GOT3 (cell line): ENCODE measurements at places on chromosomes 6 and 20.

- DNase-seq = no peak
Observed at GRCh38 chr6:82750556-82750955, 315.1 kb downstream of the UBE3D start.

GRCh38 chr6:82246802-82247504 lies 591 bp downstream of the IBTK start:
- DNase-seq = no peak

GRCh38 chr20:3364323-3365013 lies 43.0 kb downstream of the DNAAF9 start:
- DNase-seq = no peak

GRCh38 chr6:81238390-81238789 lies 514.1 kb downstream of the TENT5A start:
- no peak for DNase-seq

GRCh38 chr20:16970776-16971175 lies 222.6 kb downstream of the OTOR start:
- DNase-seq = no peak

DNA sequence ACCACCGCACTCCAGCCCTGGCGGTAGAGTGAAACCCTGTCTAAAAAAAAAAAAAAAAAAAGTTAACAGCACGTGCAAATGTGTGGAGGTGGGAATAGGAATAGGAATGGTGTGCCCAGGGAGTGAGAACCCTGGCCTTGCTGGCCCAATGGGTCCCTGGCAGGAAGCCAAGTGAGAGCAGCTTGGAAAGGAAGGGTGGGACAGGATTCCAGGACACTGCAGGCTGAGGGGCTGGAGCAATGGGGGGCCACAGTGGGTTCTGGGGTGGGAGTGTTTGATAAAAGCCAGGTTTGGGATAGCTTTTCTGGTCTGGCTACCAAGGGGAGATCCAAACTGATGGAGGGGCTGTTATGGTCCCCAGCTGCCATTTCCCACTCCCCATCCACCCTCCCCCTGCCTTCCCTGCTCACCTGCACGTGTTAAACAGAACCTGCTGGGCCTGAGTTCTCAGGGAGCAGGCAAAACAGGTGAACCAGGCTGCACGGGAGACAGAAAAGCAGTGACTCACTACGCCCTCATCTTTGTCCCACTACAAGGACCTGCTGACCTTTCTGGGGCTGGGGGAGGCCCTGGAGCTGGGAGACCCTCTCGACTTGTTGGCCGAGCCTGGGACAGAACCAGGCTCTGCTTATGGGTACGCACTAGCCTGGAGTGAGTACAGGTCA lies 3.3 kb downstream of the SUN5 start:
- no peak for DNase-seq

GRCh38 chr6:25107218-25107617 lies 171.5 kb upstream of the RIPOR2 start:
- no peak for DNase-seq

DNA sequence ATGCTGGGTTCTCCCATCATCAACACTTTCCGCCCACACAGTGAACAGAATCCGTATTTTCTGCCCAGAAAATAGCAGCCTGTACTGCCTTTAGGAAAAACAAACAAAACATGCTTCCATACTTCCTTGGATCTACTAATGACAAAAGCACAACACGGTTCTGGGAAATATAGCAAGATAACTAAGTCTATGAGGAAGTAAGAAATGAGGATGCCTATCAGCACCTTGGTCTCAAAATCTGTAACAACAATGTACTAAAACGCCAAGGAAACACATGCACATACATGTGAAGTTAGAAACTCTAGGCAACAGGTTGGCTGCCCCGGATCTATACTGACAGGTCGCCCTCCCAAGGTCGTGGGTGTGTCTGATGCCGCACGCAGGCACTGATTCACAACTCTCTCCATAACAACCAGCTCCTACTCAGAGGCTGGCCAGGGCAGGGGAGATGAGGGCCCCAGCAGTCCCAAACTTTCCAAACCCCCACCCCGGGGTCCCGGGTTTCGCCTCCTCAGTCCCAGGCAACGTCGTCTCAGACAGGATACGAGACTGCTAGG lies 710 bp downstream of the BTBD9 start:
- peak; percentile 9 for DNase-seq

- no peak for DNase-seq
Observed at GRCh38 chr20:8394308-8394945, 262.4 kb downstream of the PLCB1 start.

- no peak for DNase-seq
Observed at GRCh38 chr6:156884306-156884705, 107.1 kb downstream of the ARID1B start.

DNA sequence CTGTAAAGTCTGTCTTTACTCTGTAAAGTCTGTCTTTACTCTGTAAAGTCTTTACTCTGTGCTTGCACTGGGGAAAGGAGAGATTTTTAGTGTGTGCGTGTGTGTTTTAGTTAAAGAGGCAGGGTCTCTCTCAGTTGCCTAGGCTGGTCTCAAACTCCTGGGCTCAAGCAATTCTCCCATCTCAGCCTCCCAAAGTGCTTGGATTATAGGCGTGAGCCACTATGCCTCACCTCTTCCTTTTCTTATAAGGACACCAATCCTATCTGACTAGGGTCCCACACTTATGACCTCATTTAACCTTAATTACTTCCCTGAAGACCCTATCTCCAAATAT lies 93.8 kb downstream of the JPH2 start:
- DNase-seq = no peak
